ENCODE measurements at places on chromosomes 2 and 18. TPM values are rescaled to one million over a fixed set of nuclear protein-coding genes. Genes with fewer than 3 reads are reported as not detected.

- DNase-seq, result no peak
- H3K4me1 ChIP-seq, result peaks cover 18% of the 10 kb centered on the region
- no peak overlapping the region for H3K27ac ChIP-seq
These were observed 68.7 kb upstream of the LYPD6 start for GRCh38 chr2:149261692-149262091.

DNA sequence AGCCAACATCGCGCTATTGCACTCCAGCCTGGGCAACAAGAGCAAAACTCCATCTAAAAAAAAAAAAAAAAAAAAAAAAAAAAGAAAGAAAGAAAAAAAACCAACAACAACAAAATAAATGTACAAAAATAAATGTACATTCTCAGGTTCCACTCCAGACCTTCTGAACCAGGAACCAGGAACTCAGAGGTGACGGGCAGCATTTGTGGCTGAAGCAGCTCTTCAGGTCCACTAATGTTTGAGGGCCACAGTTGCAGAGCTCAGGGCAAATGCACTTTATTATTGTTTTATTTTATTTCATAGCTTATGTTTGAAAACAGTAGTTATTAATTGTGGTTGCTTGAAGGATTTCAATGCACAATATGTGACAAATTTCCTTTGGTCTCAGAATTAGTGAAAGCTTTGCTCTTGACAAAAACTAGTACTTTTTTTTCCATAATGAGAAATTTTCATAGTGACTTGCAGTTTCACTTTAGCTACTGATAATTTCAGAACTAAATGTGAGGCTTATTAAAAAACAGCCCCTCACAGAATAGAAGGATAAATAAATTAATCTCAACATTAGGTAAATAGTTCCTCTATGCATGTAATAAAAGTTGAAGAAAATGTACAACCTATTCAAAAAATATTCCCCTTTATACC is 378.4 kb upstream of the SPHKAP start:
- H3K36me3 ChIP-seq, result no peaks in the 10 kb centered on the region
- no peak for DNase-seq
- no peak overlapping the region for H3K4me3 ChIP-seq
- H3K4me1 ChIP-seq, result no peaks in the 10 kb centered on the region
- H3K27ac ChIP-seq, result no peak overlapping the region

The FNDC4 gene
- 6.2 TPM for total RNA-seq

The HK2 gene
- total RNA-seq, result 72.1 TPM

Data from neural progenitor cell (in vitro differentiated cells).